Cardiac ventricle fibroblast (primary cell): ENCODE measurements at places on chromosomes 13 and 19. TPM values are rescaled to one million over a fixed set of nuclear protein-coding genes. Genes with fewer than 3 reads are reported as not detected.

OCEL1 gene
- 5.9 and 7.8 TPM in 2 replicates for total RNA-seq

C1QTNF9 gene
- not detected in 2 replicates for total RNA-seq

ZNF578 gene
- 3.2 and 4.7 TPM in 2 replicates for total RNA-seq

PEG3 gene
- 2.6 and 2.8 TPM in 2 replicates for total RNA-seq

ZNF547 gene
- total RNA-seq, result 1.6 and 7.7 TPM in 2 replicates

TSSK6 gene
- 0.69 and 1.9 TPM in 2 replicates for total RNA-seq

ZNF841 gene
- total RNA-seq, result 10.5 and 18.7 TPM in 2 replicates

AMER2 gene
- total RNA-seq, result not detected in 2 replicates

TEAD2 gene
- total RNA-seq, result 15.7 and 18.6 TPM in 2 replicates

MEIOSIN gene
- total RNA-seq, result not detected in 2 replicates

PLK5 gene
- total RNA-seq, result not detected in 2 replicates

DNAJC15 gene
- total RNA-seq, result 11.7 and 15.2 TPM in 2 replicates

CLEC17A gene
- total RNA-seq, result not detected in 2 replicates

IGFLR1 gene
- 0.37 and 9.8 TPM in 2 replicates for total RNA-seq

SEMA6B gene
- total RNA-seq, result 11.2 and 12.2 TPM in 2 replicates

KLC3 gene
- not detected in 2 replicates for total RNA-seq

ZNF850 gene
- 1.4 and 2.0 TPM in 2 replicates for total RNA-seq

LSR gene
- total RNA-seq, result 1.2 and 1.4 TPM in 2 replicates

HIPK4 gene
- not detected in 2 replicates for total RNA-seq

ZNF577 gene
- 9.6 and 25.3 TPM in 2 replicates for total RNA-seq

KRTDAP gene
- total RNA-seq, result not detected in 2 replicates

NUFIP1 gene
- 2.9 and 3.3 TPM in 2 replicates for total RNA-seq

ZNF90 gene
- total RNA-seq, result 0.15 and 0.44 TPM in 2 replicates

SNRPD2 gene
- 212 and 276 TPM in 2 replicates for total RNA-seq

ZNF559 gene
- 13.9 and 15.9 TPM in 2 replicates for total RNA-seq

TBC1D17 gene
- total RNA-seq, result 26.2 and 26.6 TPM in 2 replicates

CABP5 gene
- not detected in 2 replicates for total RNA-seq

FARP1 gene
- total RNA-seq, result 14.8 and 23.1 TPM in 2 replicates

TNFSF9 gene
- 0.20 and 1.1 TPM in 2 replicates for total RNA-seq

ELAVL3 gene
- not detected in 2 replicates for total RNA-seq

ZNF20 gene
- total RNA-seq, result 0.88 and 3.1 TPM in 2 replicates

FLT1 gene
- total RNA-seq, result 2.0 and 2.4 TPM in 2 replicates

VSTM2B gene
- not detected in 2 replicates for total RNA-seq

TEKTIP1 gene
- not detected in 2 replicates for total RNA-seq

CC2D1A gene
- total RNA-seq, result 14.4 and 20.3 TPM in 2 replicates

IQCN gene
- total RNA-seq, result 0.15 and 0.25 TPM in 2 replicates

SYCN gene
- not detected in 2 replicates for total RNA-seq

TMEM238 gene
- total RNA-seq, result 0.19 and 0.83 TPM in 2 replicates

ERFL gene
- 0.06 TPM in 1 of 2 replicates, not detected in the other for total RNA-seq

CLEC11A gene
- 288 and 306 TPM in 2 replicates for total RNA-seq

FLT3LG gene
- total RNA-seq, result 3.9 and 8.8 TPM in 2 replicates

KCNJ14 gene
- 1.1 and 1.3 TPM in 2 replicates for total RNA-seq

ANGPTL8 gene
- total RNA-seq, result not detected in 2 replicates
